ENCODE measurements at places on chromosomes 2 and 18.

DNA sequence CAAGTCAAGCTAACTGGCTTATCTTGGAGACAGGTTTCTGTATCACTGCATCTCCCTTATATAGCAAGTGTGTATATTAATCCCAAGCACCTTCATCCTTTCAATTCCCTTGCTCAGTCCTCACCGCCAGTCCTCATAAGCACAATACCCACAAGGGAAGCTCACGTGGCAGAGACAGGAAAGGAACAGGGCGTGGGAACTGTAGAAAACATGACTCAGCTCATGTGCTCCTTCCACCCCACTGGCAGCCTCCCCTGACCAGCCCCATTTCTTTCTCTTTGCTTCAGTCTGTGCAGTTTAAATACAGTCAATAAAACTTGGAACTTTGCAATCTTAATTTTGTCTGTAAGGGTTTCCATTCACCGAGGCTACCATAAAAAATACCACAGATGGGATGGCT is 36.5 kb upstream of the CDH19 start:
- no peak for DNase-seq

- no peak for DNase-seq
Observed at GRCh38 chr2:223487214-223487846, 114.8 kb downstream of the SCG2 start.

DNA sequence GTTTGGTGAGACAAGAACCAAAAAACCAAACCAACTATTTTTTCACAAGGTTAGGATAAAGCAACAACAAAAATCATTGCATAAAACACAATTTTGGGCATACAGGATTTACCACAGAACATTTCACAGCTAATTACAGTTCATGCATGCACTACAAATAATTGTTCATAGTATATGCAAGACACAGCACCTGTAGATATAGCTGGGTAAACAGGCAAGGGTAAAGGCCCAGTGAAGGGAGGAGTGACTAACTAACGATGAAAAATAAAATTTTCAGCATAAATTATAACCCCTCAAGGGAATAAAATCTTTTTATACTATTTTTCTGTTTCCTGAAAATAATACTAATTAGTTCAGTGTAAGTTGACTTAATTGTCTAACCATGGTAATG is 73.3 kb upstream of the CCDC141 start:
- no peak for DNase-seq

DNA sequence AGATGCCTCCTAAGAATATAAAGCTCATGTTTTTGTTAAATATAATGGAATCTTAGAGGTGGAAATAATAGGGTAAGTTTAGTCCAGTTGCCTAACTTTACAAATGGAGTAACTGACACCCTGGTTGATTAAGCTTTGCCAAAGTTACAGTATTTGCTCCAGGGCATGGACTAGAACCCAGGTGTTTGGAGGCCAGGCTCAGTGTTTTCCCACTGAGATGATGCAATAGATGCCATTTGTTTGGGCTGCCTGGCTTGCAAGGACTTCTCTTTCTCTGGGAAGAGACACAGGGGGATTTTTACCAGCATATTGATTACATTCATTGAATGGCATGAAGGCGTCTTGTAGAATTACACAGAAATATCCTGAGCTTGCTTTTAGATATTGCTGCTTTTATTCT is 397.8 kb downstream of the SLC4A3 start:
- no peak for DNase-seq

DNA sequence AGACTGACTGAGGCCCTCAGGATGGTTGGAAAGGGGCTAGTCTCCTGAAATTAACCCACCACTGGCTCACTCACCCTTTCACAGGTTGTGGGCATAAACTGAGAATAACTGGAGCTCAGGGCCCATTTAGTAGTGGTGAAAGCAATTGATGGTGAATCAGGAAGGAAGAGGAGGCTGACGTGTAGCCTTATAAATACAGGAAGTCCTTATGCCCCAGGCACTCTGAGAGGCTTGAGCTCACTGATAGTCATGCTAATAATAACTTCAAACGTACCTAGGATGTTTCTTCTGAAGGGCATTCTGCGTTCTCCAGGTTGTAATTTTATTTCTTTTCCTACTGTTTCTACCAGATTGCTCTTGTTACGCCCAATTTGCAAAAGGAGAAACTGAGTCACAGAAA is 328.4 kb downstream of the CLIP4 start:
- DNase-seq = no peak

GRCh38 chr2:157897106-157897971 is 21.2 kb upstream of the ACVR1 start:
- DNase-seq = no peak

GRCh38 chr2:174516501-174517378 is 29.9 kb upstream of the GPR155 start:
- no peak for DNase-seq

- DNase-seq = no peak
Observed at GRCh38 chr2:69628325-69629021, 15.1 kb downstream of the AAK1 start.

DNA sequence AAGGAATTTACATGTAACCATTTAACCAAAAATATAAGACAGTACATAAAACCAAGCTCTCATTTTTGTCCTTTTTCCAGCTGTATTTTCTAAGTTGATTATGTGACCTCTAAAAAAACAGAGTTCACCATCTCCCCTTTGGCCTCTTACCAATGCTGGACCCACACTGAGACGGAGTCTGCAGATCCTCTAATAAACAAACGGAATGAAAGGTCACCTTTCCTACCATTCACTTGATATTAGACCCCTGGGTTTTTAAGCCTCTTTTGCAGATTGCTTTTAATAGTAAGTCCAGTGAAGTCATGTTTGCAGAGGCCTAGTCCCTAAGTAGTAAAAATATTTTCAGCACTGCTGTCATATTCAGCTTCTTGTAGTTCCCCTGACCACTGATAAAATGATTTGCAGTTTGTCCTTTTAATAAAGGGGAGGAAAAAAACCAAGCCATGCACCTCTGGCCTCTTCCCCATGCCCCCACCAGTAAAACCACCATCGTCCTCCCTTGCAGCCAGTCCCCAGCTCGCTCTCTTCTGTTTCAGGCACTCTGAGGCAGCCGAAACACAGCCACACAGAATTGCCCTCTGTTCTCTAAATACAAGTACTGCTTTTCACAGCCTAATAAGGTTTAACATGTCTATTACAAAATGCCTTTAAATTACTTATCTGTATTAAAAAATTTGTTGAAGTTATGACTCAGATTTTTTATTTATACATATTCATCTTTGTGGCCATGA is 427.5 kb downstream of the PARD3B start:
- DNase-seq = no peak

- DNase-seq = no peak
Observed at GRCh38 chr2:233267516-233268245, 16.2 kb downstream of the ATG16L1 start.

GRCh38 chr2:239290618-239291474 is 110.0 kb downstream of the HDAC4 start:
- peak; percentile 65 for DNase-seq

- no peak for DNase-seq
Observed at GRCh38 chr2:239202343-239202742, 198.5 kb downstream of the HDAC4 start.

- DNase-seq = no peak
Observed at GRCh38 chr18:32287249-32287648, 97.4 kb downstream of the MEP1B start.

DNA sequence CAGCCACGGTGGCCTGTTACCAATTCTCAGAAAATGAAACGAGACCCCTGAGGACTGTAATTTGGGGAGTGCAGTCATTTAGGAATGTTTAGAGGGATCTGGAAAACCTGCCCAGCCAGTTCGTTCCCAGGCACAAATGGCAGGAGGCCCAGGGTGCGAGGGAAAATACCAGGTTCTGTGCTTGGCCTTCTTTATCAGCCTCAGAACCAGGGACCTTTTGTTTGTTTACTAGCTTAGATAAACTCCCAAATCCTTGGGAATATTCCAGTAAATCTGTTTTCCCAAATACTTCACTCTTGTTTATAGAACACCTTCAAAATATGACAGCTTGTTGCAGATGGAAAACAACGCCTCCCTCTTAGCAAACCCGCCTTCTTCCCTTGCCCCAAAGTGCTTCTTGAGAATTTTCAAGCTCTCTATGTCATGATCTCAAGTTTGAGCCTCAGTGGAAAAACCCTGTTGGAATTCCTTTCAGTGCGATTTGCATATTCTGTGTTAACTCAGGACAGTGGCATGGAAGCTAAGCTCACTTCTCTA is 400.3 kb upstream of the SMIM21 start:
- no peak for DNase-seq

DNA sequence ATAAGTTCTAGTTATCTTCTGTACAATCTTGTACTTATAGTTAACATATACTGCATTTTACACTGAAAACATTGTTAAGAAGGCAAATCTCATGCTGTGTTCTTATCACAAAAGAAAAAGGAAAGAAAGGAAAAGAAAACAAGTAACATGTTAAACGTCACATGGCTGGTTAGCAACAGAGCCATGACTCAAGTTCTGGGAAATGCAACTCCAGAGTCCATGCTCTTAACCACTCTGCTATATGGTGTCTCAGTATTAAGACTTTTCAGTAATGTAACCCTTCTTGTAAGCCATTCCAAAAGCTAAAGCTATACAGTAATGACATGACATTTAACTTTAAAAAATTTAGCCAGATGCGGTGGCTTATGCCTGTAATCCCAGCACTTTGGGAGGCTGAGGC is 181.4 kb downstream of the BARD1 start:
- DNase-seq = no peak

GRCh38 chr2:134241911-134242310 is 12.0 kb upstream of the MGAT5 start:
- DNase-seq = no peak

DNA sequence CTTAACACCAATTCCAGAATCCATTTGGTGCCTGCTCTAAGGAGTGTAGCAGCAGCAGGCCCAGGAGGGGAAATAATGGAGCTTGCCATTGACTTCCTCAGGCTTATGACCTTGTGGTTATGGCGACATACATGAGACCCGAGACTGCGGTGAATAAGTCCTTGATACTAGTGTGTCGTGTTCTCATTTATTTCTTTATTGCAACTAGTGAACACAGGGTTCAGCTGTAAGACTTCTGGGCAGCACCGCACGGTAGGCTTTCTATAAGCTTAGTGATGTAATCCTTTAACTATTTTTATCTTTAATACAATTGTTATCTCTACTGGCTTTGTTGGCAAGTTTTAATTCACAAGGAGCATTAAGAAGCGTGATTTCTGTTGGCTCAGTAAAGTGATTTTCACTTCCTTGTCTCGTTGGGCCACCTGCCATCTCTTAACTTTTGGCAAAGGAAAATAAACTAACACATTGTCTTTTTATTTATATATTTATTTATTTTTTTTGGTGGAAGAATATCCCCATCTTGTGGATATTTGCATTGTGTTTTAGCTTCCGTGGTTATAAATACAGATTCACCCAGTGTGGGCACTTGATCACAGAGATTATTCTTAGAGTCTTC is 139.8 kb downstream of the LTBP1 start:
- DNase-seq = peak; percentile 40

- DNase-seq = no peak
Observed at GRCh38 chr2:39725401-39725800, 53.7 kb downstream of the THUMPD2 start.

GRCh38 chr2:220670511-220670910 is 901.6 kb downstream of the EPHA4 start:
- DNase-seq = no peak

DNA sequence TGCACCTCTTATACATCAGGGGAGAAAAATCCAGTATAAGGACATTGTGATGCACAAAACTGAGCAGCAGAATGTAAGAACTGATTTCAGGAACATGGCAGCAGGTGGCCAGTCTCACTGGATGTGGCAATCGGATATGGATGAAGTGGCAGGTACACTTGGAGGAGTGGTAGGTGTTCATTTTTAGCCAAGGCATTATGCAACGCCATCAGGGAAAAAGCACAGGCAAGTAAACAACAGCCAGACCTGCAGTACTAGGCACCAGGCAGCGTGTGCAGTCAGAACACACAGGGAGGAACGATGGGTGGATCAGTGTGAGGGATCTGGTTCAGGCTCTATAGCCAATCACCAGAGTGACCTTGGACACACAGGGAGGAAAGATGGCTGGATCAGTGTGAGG is 77.4 kb upstream of the GCFC2 start:
- DNase-seq = no peak

DNA sequence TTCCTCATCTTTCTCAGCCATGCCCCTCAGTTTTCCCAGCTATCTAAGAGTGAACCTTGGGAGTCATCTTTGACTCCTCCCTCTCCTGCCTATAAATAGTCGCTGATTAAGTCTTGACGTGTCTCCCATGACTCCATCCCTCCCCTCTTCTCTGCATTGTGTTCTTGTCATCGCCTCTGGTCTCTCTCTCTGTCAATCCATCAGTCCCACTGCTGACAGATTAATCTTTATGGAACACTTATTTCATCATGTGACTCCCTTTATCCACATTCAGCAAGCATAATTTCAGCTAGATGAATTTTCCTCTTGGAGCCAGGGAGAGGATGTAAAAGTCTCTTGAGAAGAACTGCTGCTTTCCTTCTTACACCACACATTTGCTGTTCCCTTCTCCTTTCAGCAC is 9.4 kb downstream of the ADAM23 start:
- DNase-seq = peak; percentile 41

DNA sequence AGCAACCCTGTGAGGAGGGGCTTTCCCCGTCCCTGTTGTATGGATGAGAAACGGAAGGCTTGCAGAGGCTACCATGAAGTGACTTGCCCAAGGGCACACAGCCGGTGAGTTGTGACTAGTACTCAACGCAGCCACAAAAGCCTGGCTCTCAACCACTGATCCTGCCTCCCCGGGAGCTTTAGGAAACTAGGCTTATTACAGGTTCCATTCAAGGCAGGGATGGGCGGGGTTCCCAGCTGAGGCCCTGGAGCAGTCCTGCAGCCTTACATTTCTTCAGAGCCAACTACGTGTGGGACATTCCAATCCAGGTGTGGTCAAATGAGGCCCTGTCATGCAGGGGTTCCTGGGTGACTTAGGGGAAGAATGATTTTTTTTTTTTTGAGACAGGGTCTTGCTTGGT is 59.6 kb downstream of the MEX3C start:
- no peak for DNase-seq

DNA sequence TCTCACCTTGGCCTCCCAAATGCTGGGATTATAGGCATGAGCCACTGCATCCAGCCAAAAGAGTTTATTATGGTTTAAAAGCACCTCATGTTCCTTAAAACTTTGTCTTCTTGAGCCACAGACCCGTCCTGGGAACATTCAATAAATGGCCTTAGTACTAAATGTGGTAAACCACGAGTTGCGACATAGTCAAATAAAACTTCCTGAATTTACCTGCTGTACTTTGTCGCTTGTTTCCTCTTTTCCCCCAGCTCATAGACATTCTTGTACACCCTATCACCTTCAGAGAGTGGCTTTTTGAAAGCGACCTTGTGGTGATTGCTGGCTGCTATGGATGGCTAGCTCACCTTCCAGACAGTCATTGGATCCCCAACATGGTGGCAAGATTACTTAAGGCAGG is 310.4 kb downstream of the LRRTM1 start:
- peak; percentile 38 for DNase-seq

DNA sequence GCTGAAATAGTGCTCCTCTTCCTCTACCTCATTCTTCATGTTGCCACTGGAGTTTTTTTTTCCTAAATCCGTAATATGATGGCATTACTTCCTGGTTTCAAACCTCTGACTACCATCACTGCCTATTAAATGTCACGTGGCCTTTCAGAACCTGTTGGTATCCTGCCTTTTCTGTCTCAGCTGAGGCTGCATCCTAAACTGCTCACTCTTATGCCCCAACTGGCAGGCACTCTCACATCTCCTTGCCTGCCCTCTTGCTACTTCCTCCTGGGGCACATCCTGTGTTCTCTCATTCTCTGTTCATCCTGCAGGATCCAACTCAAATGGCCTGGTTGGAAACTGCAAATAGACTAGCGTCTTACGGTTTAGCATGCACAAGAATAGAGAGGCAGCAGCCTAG is 468.1 kb upstream of the FANCL start:
- no peak for DNase-seq

- DNase-seq = no peak
Observed at GRCh38 chr2:2291500-2292260, 39.4 kb downstream of the MYT1L start.
